Memory B cell (primary cell): ENCODE measurements at places on chromosomes 2 and 18.

DNA sequence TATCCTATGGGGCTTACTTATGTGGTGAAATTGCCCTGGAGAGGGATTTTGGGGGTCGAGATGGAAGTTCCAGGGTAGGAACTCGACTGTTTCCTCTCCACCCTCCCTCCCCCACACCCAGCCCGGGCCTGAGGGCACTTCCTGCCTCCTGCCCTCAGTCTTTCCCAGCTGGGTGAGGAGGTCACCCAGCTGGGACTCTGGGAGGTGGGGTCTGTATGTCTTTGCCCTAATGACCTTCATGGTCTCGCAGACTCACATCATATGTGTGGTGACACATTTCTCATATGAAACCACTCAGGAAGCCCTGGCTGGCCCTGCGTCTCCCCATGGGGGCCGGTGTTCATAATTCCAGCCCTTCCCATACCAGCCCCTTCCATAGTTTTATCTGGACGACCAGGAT, 12.4 kb downstream of the ATOH8 start:
- DNase-seq: no peak

DNA sequence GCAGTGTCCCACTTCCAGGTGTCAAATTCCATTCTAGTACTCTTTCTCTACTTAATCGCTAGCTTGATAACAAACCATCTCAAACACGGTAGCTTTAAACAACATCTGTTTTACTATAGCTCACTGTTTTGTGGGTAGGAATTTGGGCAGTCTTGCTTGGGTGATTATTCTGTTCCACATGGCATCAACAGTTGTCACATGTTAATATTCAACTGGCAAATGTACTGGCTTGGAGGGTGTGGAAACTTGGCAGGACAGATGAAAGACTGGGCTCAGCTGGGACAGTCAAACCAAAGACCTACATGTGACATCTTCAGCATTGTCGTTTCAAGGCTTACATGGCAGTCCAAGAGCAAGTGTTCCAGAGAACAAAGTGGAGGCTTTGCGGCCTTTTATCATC, 241.8 kb downstream of the PTH2R start:
- no peak for DNase-seq

DNA sequence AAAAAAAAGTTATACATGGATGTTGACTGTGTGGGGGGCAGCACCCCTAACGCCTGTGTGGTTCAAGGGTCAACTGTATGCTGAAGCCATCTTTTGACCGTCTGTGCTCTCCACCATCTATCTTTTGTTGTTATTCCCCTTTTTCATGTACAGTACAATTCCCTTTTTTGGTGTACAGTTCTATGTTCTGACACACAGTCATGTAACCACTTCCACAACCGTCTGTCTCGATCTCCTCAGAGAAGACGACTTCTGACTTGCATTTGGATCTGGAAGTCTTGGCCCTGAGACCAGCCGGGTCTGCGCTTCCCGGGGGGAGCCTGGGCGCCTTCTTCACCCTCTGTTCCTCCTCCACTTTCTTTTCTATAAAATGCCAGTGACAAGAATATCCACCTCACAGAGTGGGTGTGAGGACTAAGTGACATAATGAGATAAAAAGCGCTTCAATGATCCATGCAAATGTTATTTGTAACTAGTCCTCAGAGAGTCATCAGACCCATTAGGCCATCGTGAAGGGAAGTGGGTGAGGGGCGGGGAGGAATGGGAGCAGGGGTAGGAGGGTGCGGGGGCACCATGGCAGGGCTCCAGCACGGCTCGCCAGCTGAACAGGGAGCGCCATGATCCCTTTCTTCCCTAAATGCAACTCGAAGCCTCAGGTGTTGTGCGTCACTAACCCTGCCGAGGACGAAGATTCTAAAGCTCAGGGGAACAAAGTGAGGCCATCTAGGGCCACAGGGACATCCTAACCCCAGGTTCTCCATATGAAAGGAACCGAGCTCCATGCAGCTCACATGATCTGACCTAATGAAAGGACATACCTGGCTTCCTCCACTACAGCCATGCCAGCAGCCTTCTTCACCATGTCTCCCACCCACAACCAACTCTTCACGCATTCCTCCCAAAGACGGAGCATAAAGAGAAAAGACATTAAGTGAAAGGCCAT, 16.6 kb downstream of the ADCY3 start:
- DNase-seq: no peak

- DNase-seq: no peak
These were observed 119.9 kb downstream of the LYPD1 start for GRCh38 chr2:132549935-132550670.

DNA sequence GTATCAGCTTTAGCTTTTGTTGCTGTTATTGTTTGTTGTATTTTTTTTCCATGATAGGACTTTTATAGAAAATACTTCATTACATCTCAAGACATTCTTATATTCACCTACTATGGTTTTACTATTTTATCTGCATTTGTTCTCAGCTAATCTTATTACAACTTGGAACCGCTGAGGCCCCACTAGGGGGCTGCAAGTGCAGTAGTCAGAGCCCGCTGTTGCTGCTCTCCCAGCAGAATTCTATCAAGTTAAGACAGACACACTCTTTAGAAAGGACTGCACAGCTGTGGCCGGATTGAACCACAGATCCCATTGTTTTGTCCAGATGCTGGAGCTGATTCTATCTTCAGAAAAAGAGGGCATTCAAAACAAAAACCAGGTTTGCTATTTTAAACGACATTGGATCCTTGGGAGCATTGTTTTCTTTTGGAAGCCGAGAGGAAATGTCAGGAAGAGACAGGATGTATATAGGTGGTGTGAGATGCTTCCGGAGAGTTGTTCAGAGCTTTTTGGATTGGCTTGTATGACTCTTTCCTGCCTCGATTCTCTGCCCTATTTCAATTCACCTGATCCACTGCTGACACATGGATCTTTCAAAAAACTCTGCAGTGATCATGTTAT, 105.7 kb upstream of the GAREM1 start:
- no peak for DNase-seq

DNA sequence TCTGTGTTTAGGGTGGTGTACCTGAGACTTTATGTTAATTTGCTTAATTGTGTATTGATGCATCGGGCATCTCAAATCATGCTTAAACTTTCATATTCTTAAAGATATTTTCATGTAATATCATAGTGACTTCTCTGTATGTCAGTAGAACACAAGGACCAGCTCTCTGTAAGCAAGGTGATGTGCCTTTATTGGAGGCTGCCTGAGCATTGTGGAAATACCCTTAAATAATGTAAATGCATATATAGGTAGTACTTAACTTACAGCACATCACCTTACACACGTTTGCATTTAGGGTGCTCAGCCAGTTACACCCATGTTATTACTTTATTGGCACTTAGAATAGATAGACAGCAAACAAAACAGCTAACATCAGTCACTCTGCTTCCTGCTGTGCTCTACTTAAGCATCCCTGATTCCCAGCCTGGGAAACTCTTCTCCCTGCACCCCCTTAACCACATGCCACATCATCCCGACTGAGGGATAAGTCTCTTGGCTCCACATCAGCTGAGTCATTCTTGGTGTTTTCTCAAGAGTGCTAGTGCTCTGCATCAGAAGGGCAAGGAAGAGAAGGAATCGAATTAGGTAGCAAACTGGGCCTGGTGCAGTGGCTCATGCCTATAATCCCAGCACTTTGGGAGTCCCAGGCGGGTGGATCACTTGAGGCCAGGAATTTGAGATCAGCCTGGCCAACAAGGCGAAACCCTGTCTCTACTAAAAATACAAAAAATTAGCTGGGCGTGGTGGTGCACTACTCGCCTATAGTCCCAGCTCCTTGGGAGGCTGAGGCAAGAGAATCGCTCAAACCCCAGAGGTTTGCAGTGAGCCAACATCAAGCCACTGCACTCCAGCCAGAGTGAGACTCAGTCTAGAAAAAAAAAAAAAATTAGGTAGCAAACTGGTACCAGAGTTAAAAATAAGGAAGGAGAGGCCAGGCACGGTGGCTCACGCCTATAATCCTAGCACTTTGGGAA, 108.7 kb downstream of the MAP3K20 start:
- DNase-seq: no peak

GRCh38 chr2:240467149-240467642, 31.7 kb downstream of the GPC1 start:
- no peak for DNase-seq

GRCh38 chr18:78721238-78721875, 258.3 kb upstream of the SALL3 start:
- DNase-seq: no peak

GRCh38 chr2:18118703-18119102, 240.2 kb downstream of the KCNS3 start:
- no peak for DNase-seq

DNA sequence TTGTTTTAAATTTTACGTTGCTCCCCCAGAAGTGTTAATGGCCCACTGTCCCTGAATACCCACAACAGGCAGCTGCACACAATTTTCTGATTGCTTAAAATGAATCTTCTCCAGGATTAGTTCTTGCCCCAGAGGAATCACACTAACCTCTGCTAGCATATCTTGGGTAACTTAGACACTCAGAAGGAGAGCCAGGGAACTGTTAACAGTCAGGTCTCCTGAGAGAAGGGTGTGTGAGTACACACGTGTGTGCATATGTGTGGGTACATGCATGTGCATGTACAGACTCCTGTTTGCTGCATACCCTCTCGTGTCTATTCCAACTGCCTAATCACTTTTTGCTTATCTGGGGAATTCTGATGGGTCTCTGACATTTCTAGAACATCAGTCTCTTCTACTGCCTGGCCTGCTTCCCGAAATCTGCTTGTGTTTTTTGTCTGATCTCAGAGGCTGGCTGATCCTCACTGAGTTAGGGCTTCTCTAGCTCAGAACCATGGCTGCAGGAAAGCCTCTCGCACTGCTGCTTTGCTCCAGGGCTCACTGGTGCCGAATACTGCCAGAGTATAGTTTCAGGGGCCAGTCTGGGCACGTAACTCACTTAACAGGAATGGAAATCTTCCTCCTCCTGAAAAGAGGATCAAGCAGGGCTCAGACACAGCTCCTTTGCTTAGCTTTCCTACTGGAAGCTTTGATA, 62.8 kb downstream of the PRELID3A start:
- DNase-seq: no peak
